ENCODE measurements at places on chromosomes 12 and 14.

- DNase-seq: no peak
Observed at GRCh38 chr12:27400856-27401354, 45.6 kb upstream of the SMCO2 start.

- no peak for DNase-seq
Observed at GRCh38 chr12:42364692-42365091, 38.7 kb downstream of the PPHLN1 start.

- DNase-seq: peak; percentile 92
Observed at GRCh38 chr12:124837958-124838803, 25.5 kb downstream of the SCARB1 start.

DNA sequence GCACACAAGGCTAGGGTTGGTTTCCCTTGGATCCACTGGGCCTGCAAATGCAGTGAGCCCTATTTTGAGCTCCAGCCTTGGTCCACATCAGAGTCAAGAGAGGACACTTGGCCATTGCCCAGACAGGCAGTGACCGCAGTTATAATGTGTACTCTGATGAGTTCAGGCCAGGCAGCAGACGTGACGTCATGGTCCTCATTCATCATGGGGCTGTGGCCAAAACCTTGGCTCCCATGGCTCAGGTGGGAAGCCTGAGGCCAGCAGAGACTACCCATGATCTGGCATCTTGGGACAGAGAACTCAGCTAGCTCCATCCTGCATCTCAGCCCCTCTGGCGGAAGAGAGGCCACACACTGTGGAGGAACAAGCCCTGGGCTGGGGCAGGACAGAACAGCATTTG, 16.4 kb downstream of the TMEM63C start:
- DNase-seq: no peak

DNA sequence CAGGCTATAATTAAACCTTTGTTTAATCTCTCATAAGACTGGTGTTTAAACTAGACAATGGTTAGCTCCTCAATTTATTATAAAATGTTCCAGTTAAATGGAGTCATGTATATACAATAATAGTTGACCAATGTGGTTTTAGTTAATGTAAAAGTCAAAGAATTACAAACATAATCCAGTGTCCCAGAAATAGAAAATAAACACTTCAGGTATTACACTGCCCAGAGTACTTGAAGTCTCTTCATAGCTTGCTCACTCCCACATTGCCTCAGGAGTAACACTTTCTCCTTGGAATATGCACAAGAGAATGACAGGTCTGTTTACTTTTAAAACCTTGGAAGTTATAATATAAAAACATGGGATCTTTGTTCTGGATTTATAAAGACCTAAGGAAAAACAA, 60.5 kb downstream of the SLC38A1 start:
- DNase-seq: no peak

DNA sequence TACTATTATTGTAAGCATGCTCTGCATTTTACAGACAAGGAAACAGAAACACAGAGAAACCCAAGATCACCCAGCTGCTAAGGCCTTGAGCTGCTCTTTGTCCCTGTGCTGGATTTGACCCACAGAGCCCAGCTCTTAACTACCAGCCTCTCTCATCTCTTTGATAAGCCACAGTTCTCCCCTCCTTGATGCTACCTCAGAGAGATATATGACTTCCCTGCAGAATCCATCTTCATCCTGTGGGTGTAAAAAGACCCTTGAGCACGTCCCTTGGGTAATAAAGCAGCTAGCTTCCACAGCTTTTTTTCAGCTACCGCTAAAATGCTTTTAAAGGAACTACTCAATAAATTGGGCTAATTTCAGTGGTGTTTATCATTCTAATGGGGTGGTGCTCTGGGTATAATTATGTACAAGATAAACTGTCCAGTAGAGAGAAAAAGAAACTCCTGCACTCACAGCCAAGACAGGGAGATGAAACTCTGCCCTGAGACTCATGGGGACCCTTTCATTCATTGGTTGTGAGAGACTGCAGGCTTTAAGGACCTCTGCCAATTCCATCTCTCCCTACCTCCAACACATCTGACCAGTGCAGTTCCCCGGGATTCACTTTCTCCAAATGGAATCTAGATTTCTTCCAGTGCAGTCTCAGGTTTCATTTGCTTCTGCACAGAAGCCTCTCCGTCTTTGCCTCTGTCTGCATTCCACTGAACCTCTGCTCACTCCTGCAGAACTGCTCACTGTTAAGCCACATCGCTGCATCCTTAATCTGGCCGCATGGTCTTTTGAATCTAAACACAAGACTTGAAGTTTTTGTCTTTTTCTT, 24.7 kb upstream of the NTF3 start:
- DNase-seq: no peak

DNA sequence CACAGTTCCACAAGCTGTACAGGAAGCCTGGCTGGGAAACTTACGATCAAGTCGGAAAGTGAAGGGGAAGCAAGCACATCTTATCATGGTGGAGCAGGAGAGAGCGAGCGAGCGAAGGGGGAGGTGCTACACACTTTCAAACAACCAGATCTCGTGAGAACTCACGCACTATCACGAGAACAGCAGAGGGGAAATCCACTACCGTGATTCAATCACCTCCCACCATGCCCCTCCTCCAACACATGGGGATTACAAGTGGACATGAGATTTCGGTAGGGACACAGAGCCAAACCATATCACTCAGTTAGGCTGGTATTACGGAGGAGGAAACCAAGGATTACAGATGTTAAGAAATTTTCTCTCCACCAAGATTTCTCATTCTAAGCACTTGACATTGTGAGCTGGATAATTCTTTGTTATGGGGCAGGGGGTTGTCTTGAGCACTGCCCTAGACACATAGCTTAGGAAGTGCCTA, 262.0 kb upstream of the G2E3 start:
- no peak for DNase-seq

DNA sequence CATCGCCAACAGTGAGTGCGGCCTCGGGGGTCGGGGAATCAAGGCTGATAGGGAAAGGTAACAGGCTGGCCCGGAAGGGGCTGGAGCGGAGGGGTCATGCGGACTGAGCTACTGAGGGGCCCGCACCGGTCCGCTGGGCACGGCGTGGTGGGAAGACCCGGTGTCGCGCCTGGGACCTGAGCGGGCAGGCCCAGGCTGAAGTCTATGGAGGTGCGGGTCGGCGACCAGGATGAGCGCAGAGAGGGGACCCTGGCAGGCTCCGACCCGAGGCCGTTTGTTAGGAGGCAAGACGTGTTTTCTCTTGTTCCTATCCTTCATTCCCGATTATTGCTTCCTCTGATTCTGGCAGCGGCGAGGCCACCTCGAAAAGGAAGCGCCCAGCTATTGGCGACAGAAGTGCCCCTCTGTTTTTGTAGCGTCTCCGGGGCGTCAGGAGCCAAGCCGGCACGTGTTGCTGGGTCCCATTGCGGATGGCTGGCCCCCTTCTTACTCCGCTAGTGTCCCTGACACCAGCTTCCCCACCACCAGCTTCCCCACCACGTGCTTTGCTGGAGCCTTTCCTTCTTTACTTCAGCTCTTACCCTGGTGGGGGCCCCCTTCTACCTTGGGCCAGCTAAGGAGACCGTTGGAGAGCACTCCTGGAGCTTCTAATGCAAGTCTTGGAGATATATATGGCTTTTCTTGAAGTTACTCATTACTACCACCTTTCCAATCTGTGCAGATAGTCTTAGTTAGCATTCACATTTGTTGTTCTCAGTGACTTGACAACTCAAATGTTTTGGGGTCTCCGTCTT, 653 bp downstream of the PA2G4 start:
- no peak for DNase-seq

DNA sequence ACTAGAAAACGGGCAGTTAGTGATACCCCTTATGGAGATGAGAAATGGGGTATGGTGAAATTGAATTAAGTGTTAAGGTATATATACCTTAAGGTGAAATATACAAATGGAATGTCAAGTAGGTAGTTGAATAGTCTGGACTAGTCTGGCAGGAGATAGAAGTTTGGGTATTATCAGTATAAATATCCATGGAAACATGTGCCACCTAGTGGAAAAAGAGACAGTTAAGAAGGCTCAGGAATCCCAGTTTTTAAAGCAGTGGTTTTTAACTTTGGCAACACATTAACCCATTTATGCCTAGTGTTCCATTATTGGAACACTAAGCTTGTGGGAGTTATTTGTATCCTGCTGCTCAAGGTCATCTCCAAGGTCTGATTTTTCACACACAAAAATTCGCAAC, 38.6 kb upstream of the TPH2 start:
- no peak for DNase-seq

DNA sequence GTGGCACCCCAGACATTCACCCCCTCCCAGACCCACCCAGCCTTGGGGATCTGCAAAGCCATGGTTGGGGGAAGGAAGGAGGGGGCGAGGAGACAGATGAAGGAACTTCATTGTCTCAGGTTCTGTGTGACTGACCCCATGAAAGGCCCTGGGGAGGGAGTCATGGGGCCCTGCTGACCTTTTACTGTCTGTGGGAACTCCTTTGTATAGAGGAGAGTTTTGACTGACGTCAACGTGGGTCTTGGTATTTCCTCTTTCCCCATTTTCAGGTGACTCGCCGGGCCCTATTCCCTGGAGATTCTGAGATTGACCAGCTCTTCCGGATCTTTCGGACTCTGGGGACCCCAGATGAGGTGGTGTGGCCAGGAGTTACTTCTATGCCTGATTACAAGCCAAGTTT, 3.1 kb upstream of the RAB5B start:
- DNase-seq: no peak

DNA sequence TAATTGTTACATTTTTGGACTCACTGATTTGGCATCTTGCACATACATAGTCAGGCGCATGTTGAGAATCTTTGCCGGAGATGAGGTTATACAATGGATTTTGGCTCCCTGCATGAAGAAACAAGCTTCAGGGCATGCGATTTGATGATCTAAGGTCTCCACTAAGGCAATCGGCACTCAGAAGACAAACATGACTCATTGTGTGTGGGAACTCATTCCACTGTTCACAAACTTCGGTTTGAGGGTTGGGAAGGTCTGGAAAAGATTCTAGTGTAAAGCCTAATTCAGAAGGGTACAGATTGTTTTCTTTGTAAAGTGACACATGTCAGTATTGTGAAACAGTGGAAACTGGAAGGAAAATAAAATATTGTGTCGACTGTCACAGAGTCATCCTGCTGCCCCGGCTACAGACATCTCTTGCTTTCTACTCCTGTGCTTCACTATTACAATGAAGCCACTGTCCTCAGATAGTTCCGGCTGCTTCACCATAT, 192.6 kb upstream of the HMGA2 start:
- no peak for DNase-seq

- DNase-seq: no peak
Observed at GRCh38 chr14:82776958-82777357, 1243.3 kb upstream of the SEL1L start.

Data from SHP77 treated with DMSO at 0.1 percent for 48 hours (cell line).